ENCODE measurements at places on chromosomes 7 and 10.

DNA sequence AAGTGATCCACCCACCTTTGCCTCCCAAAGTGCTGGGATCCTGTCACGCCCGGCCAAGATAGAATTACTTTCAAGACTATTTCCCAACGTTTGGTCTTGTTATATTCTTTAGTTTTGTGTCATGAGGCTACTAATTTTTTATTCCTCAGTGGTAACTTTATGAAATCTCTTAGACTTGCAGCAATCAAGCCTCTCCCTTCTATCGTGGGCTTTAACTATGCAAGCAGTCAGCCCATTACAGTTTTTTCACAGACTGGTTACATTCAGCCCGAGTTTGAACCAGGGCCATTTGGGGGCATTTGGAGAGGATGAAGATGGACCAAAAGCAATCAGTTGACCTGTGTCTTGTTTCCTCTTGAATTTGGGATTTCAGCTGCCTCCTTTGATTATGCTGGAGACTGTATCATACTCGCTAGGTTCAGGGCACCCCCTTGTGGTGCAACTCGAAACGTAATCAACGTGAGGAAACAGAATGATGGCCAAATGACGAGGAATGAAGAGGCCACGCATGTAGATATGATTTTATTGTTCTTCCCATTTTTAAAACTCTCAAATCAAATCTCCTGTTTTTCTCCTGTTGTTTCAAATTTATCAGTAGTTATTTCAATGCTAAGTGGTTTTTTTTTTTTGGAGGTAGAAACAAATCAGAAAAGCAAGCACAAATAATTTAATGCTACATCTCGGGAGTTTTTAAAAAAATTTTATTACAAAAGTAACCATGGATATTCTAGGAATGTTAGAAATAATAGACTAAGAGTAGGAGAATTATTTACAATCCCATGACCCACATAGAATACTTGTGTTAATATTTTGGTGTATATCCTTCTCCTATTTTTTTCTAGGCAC lies 151.6 kb downstream of the KIAA1217 start:
- no peak for DNase-seq

DNA sequence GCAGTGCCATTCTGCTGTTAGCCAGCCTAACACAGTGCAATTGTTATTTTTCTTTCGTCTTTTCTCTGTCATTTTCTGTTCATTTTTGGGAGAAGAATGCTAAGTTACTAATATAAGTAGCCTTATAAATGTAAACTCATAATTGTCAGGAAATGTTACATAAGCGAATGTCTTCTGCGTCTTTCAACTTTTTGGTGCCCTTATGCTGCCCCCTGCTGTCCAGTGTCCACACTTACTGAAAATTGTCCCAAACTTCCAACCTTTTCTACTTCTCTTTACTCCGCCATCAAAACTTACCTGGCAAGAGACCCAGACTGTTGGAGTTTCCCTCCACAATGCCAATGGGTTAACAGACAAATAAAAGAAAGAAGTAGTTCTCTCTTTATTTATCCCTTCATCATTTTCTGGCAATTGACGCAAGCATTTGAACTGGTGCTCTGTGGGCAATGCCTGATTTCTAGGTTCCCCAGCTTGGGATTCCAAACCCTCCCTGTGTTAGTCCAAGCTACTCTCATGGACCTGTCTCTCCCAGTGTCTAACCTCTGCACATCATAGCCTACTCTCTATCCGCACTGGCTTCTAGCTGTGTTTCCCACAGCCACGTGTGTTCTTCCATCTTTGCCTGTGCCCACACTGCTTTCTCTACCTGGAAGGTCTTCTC lies 21.0 kb upstream of the EPC1 start:
- DNase-seq, result no peak

- DNase-seq, result no peak
These were observed 57.0 kb upstream of the CC2D2B start for GRCh38 chr10:95850791-95851190.

- DNase-seq, result no peak
These were observed 27.0 kb downstream of the MCMBP start for GRCh38 chr10:119845656-119846055.

GRCh38 chr10:33965795-33966581 lies 631.5 kb upstream of the NRP1 start:
- DNase-seq, result no peak

DNA sequence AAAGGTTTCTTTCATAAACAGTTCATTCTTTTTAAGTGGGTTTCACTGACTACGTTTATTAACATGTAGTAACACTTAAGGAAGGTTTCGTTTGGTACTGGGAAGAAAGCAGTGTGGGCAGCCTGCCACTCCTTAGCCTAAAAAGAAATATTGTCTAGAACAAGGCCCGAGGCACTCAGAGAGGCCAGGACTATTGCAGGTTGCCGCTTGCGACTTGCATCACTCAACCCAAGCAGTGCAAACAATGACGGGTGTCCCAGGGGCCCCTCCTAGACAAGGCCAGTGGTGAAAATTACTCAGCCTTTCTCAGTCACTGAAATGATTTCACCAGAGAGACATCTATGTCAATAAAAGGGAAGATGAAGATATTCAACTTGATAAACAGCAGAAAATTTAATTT lies 243.9 kb downstream of the SNX13 start:
- no peak for DNase-seq

DNA sequence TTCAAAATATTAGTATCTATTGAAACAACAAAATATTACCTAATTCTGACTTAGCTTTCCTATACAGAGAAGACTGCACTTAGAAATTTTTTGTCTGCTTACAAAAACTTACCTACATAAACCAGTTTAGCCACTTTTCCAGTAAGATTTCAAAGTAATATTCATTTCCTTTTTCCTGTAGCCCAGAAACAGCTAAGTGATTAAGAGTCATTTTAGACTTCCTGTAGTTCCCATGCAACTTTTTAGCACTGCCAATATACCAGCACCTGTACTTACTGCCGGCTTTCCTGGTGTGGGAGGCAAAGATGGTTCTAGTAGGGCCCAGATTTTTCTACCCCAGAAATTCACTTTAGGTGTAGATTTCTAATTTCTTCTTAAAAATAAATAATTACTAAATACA lies 21.8 kb downstream of the NT5C2 start:
- DNase-seq, result no peak

GRCh38 chr10:83397806-83398205 lies 741.5 kb upstream of the GHITM start:
- DNase-seq, result no peak

DNA sequence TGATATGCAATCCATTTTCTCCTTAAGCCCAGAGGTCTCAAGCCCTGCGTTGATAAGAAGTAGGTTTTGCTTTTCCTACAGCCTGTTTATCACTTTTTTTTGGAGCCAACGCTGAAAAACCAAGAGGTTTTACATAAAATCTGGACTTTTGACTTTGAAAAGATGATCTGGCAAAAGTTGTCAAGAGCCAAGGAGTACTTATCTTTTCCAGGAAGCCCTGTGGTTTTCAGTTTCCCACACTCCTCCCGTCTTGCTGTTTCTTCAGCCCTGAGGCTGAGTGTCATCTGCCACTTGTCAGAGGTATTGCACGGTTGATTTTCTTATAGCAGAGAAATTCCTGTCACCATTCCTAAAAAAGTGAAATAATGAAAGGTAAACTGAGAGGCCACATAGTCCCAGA lies 108.7 kb downstream of the TYW1 start:
- DNase-seq, result no peak

- no peak for DNase-seq
These were observed 37.5 kb downstream of the AKR1C8 start for GRCh38 chr10:5147255-5147980.

DNA sequence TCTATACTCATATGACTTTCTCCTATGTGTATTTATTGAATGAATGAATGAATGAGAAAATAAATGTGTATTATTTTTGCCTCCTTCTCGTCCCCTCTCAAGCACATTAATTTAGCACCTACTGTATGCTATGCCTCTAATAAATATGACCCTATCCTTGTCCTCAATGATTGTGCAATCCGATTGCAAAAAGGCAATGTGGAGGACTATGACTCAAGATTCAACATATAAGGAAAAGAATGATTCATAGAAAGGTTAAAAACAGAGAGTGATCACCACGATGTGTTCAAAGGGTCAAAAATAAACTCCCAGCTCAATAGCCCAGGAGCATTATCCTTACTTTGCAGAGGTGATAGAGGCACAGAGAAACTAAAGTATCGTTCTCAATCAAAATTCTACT lies 322.8 kb upstream of the SORCS1 start:
- DNase-seq, result no peak

GRCh38 chr10:113410618-113411017 lies 142.2 kb upstream of the HABP2 start:
- DNase-seq, result no peak

DNA sequence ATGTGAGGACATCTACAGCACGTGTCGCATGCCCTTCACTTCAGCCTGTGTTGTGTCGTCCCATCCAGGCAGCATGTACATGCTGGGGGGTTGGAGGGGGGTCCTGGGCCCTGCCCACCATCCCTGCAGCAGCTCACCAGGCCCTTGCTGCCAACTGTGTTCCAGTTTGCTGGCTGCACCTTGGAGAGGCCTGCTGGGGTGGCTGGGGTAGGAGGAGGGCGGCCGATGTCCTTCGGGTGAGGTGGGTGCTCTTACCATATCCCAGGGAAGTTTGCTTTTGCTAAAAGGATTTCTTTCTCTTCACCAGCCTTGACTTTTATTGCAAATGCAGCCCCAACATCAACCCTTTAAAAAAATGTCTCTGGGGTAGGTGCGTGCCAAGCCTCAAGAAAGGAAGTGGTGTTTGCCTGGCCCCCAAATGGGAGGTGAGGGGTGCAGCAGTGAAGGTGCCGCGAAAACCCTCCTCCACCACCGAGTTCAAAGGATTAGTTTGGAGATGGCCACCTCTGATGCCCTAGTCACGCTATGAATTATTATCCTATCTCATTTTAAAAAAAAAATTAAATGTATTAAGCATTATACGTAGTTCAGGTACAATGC lies 165.8 kb upstream of the KLF6 start:
- DNase-seq, result no peak

GRCh38 chr7:5697754-5698424 lies 83.6 kb downstream of the RNF216 start:
- DNase-seq, result no peak

DNA sequence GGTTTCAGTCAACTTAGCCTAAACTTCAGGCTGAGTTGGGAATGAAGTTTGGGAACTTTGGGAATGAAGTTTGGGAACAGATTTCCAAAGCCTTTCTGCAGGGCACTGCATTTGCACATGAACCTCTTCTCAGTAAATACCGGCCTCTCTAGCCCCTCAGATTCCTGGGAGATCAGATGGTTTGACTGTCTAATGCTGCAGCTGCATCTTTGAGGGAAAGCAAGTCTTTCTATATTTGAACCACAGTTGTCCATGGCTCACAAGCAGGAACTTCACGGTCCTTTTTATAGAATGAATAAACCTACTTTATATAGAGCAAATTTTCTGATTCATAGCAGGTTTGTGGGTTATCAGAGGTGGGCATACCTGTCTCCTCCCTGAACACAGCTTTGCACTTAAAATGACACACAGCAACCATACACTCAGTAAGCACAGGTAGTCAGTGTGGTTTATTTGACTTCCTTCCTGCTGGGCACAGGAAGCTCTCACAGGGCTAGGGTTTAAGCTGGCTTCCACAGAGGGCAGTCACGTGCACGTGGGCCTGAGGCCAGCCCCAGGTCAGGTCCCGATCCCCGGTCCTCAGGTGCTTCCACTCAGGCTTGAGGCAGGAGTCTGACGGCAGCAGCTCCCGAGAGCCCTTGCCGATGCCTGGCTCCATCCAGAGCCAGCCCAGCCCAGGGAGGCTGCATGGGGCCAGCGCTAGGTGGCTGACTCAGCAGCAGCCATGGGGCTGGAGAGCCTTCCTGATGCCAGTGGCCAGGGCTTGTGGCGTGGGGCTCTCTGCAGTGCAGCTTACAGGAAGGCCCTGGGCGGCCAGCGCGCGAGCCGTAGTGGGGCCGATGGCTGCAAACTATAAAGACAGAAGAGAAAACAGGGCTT lies 12.8 kb upstream of the MMP21 start:
- peak; percentile 55 for DNase-seq

DNA sequence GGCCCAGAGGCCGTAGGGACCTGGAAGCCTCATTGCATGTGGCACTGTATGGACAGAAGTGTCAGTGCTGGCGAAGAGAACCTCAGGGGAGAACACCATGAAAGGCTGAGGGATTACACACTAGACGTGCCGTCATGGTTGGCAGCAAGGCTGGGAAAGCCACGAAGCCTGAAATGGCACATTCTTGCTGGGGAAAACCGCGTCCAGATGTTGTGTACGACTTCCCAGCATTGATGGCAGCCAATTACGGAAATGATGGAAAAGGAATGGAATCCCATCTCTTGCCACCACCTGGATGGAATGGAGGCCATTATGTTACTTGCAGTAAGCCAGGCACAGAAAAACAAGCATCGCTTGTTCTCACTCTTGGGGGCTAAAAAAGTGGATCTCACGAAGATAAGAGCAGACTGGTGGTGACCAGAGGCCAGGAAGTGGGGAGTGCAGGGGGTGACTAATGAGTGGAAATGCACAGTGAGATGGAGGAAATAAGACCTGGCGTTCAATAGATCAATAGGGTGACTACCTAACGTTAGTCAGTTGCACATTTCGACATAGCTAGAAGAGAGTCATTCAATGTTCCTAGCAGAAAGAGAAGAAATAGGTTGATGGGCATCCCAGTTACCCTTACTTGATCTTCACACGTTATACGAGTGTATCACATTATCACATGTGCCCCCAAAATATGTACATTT lies 14.6 kb upstream of the PWWP2B start:
- peak; percentile 2 for DNase-seq

Measured in ascending aorta (tissue), 2 donors.